RPMI7951 (cell line): ENCODE measurements at places on chromosomes 1 and 21. TPM values are rescaled to one million over a fixed set of nuclear protein-coding genes. Genes with fewer than 3 reads are reported as not detected.

- no peak for DNase-seq
These were observed 14.6 kb downstream of the PIGP start for GRCh38 chr21:37058261-37058660.

DNA sequence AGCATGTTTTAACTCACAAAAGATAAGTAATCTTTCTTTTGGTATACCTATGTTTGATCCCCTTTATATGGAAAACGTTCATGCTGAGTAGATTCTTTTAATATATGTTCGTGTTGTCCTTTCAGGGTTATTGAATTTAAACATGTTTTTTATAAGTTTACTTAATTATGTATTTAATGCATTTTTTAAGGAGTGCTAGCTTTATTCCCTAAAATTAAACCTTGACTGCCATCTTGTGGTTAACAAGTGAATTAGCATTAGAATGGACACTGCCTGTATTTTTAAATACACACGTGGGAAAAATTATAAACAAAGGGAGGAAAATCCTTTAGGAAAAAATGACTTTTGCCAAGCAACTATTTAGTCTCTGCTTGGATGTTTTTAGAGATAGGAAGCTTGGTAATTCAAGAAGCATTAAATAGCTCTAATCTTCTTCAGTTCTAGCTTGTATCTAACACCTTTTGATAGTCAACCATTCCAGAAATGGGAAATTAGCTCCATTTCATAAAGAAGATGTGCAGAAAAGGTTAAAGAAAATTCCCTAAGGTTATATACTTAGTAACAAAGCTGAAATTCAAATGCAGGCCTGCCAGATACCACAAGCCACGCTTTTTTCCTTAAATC lies 43.0 kb downstream of the UBE2U start:
- peak; percentile 52 for DNase-seq

The KAZN gene
- 0.24 and 0.49 TPM in 2 replicates for total RNA-seq

DNA sequence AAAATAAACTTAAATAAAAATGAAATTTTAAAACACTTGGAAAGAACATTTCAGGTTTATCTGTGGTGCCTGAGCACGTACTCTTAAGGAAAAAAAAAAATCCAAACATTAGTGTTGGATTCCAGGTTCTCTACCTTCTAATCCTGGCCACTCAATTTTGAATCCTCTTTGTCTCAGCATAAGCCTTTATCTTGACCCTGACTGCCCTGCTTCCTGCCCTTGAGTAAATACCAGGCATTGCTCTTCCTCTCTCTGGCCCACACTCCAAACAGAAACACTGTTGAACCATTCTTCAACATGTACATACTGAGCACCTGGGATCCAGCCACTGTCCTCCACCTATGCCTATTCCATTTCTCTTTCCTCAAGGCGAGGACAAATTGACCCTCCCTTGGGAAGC lies 11.4 kb upstream of the VANGL1 start:
- no peak for DNase-seq

GRCh38 chr1:60068393-60069045 lies 5.1 kb downstream of the C1orf87 start:
- DNase-seq, result no peak
